Activated CD8-positive, alpha-beta memory T cell treated with anti-CD3 and anti-CD28 coated beads, Interleukin-2, amount 10 ng/mL, durations not matched to agents 7 days and 5 days (primary cell): ENCODE measurements at places on chromosomes 2 and 18. TPM values are rescaled to one million over a fixed set of nuclear protein-coding genes. Genes with fewer than 3 reads are reported as not detected.
A peak's percentile ranks its signal among the peaks of the same experiment; 100 is the strongest.

- no peak for DNase-seq
- H3K4me1 ChIP-seq: peaks cover 26% of the 10 kb centered on the region
- H3K4me3 ChIP-seq: no peak overlapping the region
- peaks cover 22% of the 10 kb centered on the region for H3K36me3 ChIP-seq
- H3K27ac ChIP-seq: no peak overlapping the region
Measured at GRCh38 chr2:62042944-62043343, 137.5 kb downstream of the COMMD1 start.

DNA sequence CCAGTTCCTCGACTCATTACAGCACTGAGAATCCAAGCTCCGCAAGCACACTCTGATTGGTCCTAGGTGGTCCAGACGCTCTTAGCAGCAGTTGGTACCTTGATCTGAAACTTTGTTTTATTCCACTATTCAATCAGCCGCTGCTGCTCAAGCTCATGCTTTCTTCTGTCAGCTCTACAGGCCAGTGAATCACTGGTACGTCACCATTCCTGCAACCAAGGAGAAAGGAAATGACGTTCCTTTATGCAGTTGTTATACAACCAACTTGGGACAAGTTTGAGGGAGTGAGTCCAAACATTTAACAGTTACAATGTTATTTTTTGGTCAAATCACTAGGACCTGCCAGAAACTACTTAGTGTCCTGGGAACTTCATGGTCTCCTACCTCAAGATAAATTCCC lies 398.8 kb upstream of the TMEFF2 start:
- no peak overlapping the region for H3K27ac ChIP-seq
- H3K27me3 ChIP-seq: no peaks in the 10 kb centered on the region
- no peaks in the 10 kb centered on the region for H3K4me1 ChIP-seq
- no peak for DNase-seq
- H3K4me3 ChIP-seq: no peak overlapping the region

The MARCHF7 gene
- 84.3 TPM for total RNA-seq

- DNase-seq: no peak
- no peak overlapping the region for H3K4me3 ChIP-seq
- no peaks in the 10 kb centered on the region for H3K27me3 ChIP-seq
- H3K36me3 ChIP-seq: peaks cover 18% of the 10 kb centered on the region
- no peak overlapping the region for H3K27ac ChIP-seq
- peaks cover 42% of the 10 kb centered on the region for H3K4me1 ChIP-seq
Measured at GRCh38 chr2:191014653-191015020, 666 bp upstream of the STAT1 start.

The SGPP2 gene
- 0.44 TPM for total RNA-seq

The DTNA gene
- not detected for total RNA-seq

GRCh38 chr2:229363185-229363814 lies 92.2 kb upstream of the PID1 start:
- no peak for DNase-seq
- no peak overlapping the region for H3K4me3 ChIP-seq
- no peak overlapping the region for H3K27ac ChIP-seq
- H3K36me3 ChIP-seq: no peaks in the 10 kb centered on the region
- H3K27me3 ChIP-seq: no peaks in the 10 kb centered on the region
- no peaks in the 10 kb centered on the region for H3K4me1 ChIP-seq

GRCh38 chr2:233538741-233539140 lies 27.8 kb downstream of the USP40 start:
- H3K36me3 ChIP-seq: peaks cover 6% of the 10 kb centered on the region
- H3K27me3 ChIP-seq: no peaks in the 10 kb centered on the region
- H3K4me1 ChIP-seq: no peaks in the 10 kb centered on the region
- DNase-seq: no peak

- peaks cover 7% of the 10 kb centered on the region for H3K4me1 ChIP-seq
- H3K27me3 ChIP-seq: no peaks in the 10 kb centered on the region
- no peak overlapping the region for H3K4me3 ChIP-seq
- no peak overlapping the region for H3K27ac ChIP-seq
- DNase-seq: no peak
Measured at GRCh38 chr2:46645681-46646162, 166.4 kb downstream of the TMEM247 start.

DNA sequence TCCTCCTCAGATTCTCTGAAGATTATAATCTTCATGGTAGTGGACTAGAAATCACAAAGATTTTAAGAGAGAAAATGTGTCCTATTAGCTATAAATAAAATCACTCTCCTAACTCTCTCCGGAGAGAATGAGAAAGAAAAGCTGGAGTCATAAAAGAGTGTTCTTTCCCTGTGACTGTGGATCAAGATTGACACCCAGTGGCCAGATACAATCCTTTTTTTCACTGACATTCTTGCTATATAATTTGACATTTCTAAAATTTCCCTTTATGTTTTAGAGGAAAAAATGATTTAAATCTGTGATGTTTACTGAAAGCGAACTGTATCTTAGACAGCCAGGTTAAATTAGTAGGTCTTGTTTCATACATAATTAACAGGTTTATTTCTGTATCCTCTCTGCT lies 35.4 kb upstream of the LRP2 start:
- no peaks in the 10 kb centered on the region for H3K36me3 ChIP-seq
- H3K27me3 ChIP-seq: peaks cover 33% of the 10 kb centered on the region
- H3K4me1 ChIP-seq: peaks cover 5% of the 10 kb centered on the region
- no peak overlapping the region for H3K4me3 ChIP-seq
- no peak for DNase-seq

The IL1F10 gene
- not detected for total RNA-seq

- peaks cover 3% of the 10 kb centered on the region for H3K4me1 ChIP-seq
- peaks cover 34% of the 10 kb centered on the region for H3K27me3 ChIP-seq
- H3K4me3 ChIP-seq: no peak overlapping the region
- no peak for DNase-seq
- H3K36me3 ChIP-seq: no peaks in the 10 kb centered on the region
- no peak overlapping the region for H3K27ac ChIP-seq
Measured at GRCh38 chr2:119435081-119435952, 3.7 kb downstream of the TMEM37 start.

GRCh38 chr2:223057569-223057968 lies 5.6 kb downstream of the KCNE4 start:
- H3K36me3 ChIP-seq: no peaks in the 10 kb centered on the region
- no peak overlapping the region for H3K4me3 ChIP-seq
- no peak for DNase-seq
- no peaks in the 10 kb centered on the region for H3K27me3 ChIP-seq

GRCh38 chr2:237820421-237820820 lies 21.8 kb downstream of the RBM44 start:
- no peak overlapping the region for H3K4me3 ChIP-seq
- H3K36me3 ChIP-seq: no peaks in the 10 kb centered on the region
- peaks cover 16% of the 10 kb centered on the region for H3K4me1 ChIP-seq
- no peak for DNase-seq

DNA sequence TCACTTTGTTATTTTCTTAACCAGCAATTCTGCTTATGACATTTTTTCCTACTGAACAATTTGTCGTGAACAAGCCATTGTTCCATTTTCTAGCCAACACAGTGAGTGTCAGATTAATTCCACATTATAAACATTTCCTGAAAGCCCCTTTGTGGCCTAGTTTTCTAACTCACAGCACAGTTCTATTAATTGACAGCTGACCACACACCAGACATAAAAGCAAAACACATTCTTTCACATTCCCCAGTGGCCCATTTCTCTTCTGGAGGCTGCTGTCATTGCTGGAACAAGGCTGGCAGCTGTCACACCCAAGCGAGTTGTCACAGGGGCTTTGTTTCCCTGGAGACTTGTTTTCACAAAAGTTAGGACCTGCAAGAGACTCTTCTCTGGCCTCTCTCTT lies 50.7 kb downstream of the RNF152 start:
- H3K4me3 ChIP-seq: no peak overlapping the region
- DNase-seq: no peak
- H3K27me3 ChIP-seq: peaks cover 16% of the 10 kb centered on the region
- H3K36me3 ChIP-seq: no peaks in the 10 kb centered on the region
- no peaks in the 10 kb centered on the region for H3K4me1 ChIP-seq
- no peak overlapping the region for H3K27ac ChIP-seq

DNA sequence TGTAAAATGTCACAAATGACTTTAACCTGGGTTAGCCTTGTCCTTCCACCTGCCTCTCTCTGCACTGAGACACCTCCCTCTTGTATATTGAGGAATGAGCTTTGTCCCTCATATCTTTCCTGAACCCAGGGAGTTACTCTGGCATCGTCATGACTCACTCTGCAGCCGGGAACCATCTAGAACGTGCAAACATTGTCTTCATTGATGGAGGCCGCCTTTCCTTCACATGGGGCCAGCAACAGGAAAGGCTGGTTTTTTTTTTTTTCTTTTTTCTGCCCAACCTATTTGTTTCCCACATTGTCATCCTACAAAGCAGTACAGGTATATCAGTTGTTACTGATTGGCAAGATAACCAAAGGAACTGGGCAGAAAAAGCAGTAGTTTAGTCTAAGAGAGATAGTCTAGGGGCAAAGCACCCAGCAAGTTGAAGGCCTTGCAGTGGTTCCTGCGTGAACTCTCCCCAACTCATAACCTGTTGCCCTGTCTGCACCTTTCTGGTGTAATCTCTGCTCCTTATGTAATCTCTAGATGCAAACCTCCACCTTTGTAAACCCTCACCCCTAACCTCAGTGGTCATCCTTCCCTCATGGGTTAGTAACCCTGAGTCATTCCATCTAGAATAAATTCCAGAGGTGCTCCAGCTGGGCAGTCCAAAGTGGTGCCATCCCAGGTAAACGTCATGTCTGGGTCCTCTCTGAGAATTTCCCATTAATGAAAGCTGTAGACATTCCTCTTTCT lies 38.3 kb downstream of the SLC40A1 start:
- peaks cover 6% of the 10 kb centered on the region for H3K27me3 ChIP-seq
- no peaks in the 10 kb centered on the region for H3K36me3 ChIP-seq
- H3K4me1 ChIP-seq: no peaks in the 10 kb centered on the region

DNA sequence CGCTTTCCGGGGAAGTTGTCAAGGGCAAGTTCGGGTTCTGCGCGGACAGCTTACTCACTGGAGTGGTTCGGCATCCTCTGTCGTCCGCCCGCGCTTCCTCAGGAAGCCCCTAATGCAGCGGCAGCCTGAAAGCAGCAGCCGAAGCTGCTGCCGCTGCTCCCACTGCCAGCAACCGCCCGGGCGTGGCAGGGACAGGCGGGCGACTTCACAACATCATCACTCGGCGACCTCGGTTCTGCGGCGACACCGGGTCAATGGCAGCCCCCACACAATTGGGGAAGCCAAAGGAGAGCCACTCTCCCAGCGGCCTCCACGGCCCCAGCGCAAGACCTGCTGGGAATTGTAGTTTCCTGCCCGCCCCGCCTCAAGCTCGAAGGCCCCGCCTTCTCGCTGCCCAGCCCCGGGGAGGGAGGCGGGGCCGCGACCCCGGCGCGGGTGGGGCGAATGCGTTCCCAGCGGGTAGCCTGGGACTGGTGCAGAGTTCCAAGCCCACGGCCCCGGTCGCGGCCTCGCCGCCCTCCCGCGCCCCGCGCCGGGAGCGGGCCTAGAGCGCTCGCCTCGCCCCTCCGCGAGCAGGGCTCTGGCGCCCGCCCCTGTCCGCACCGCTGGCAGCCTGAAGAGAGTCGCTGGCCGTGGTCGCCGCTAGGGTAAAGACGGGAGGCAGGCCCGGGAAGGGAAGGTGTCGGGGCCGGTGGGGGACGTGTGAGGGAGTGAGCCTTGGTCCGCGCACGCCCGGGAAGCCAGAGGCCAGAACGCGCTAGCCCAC lies at the start of the genes STRADB and TRAK2:
TSS of gene STRADB (plus strand) at position 449 of the 766 bp plus-strand sequence. CDS start 3,101 bp downstream, outside the sequence.
TSS of gene TRAK2 (minus strand) at position 167 of the 766 bp plus-strand sequence. CDS start 30,951 bp downstream, outside the sequence.
- H3K4me3 ChIP-seq: peak within 1 kb of the TSS; percentile 99
- peak within 1 kb of the TSS; percentile 98 for H3K27ac ChIP-seq
- peaks cover 17% of the 10 kb centered on the region for H3K36me3 ChIP-seq

- H3K27me3 ChIP-seq: no peaks in the 10 kb centered on the region
- no peaks in the 10 kb centered on the region for H3K4me1 ChIP-seq
- peaks cover 7% of the 10 kb centered on the region for H3K36me3 ChIP-seq
- DNase-seq: peak; percentile 67
- no peak overlapping the region for H3K27ac ChIP-seq
Measured at GRCh38 chr18:35355140-35355618, 11.0 kb upstream of the ZNF24 start.

The TUBA3D gene
- not detected for total RNA-seq
